ENCODE measurements at places on chromosomes 3 and 15.

GRCh38 chr3:50161320-50161719 lies 6.2 kb downstream of the SEMA3F start:
- DNase-seq = no peak

GRCh38 chr3:184004476-184004875 lies 13.2 kb downstream of the ABCC5 start:
- no peak for DNase-seq

- no peak for DNase-seq
Measured at GRCh38 chr15:87707566-87708130, 548.9 kb downstream of the NTRK3 start.

DNA sequence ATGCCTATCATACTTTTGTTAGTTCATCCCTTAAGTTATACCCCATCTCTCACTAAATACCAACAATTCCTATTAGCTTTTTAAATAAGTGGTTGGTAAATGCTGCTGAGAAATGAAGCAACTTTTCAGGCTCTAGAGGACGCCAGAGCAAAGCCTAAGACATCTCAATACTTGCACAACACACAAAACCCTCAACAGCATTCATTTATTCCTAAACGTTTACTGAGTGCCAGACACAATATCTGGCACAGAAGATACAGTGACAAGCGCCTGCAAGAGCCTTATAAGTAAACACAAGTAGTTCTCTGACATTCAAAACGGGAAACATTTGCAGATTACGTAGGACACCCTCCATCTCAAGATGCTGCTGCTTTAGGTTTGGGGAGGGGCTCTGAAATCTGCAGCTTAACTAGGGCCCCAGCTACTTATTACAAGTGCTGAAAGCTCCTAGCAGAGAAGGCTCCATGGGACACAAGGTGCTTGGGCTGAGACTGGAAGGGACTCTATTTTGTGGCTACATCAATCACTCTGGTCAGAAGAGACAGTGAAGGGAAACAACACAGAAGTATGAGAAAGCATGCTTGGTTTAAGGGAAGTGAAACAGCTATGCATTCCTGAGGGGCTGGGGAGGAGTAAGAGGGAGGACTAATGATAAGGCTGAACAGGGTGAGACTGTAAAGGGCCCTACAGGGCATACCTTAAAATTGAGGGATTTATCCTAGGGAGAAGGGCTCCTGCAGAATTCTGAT lies 311.3 kb downstream of the PLCL2 start:
- DNase-seq = peak; percentile 45

DNA sequence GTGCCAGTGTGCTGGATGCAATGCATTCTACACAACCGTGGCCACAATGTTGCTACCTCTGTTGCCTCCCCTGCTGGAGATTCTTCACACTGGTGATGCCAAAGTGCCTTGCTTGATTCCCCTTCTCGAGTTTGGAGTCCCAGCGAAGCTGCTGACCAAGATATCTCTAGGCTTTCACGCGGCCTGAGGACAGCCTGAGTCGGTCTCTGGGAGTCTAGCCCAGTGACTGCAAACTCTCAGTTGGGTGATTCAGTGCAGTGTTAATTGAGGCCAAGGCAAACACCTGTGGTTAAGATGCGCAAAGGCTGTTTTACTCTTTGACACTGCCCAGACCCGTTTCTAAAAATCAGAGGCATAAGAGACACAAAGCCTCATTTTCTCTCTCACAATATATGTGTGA lies 434.4 kb downstream of the NR2F2 start:
- no peak for DNase-seq

- no peak for DNase-seq
Measured at GRCh38 chr3:175404027-175404426, 544.9 kb downstream of the NAALADL2 start.

GRCh38 chr15:100187677-100188076 lies 154.1 kb downstream of the ADAMTS17 start:
- no peak for DNase-seq

GRCh38 chr3:36501616-36502015 lies 121.3 kb downstream of the STAC start:
- DNase-seq = peak; percentile 53

DNA sequence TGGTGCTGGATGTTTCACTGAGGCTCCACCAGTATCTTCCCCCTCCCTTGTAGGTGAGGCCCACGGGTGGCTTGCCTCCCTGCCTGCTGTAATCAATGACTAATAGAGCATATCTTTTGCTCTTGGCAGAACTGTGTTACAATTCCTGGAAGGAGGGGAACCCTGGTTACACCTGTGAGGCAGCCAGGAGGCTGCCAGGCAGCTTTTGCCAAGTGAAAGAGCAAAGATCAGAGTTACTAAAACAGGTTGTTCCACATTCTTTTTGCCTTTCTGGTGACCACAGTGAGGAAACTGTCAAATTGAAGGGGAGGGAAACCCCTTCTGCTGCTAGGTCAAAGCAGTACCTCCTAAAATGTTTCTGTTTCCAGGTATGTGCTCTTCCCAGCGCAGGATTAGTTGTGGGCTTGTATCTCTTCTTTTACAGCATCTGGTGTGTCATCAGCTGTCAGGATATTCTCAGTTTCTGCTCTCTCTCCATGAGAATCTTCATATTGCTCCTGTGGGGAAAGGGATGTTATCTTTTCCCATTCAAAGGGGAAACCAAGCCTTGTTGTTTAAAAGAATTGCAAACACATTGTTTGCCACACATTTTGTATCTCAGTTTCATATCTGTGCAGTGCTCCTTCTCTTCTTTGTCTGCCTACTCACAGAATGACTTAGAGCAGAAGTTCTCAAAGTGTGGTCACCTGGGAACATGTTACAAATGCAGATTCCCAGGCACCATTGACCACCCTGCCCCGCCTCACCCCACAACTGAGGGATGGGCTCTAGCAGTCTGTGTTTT lies 137.4 kb upstream of the UMPS start:
- no peak for DNase-seq

DNA sequence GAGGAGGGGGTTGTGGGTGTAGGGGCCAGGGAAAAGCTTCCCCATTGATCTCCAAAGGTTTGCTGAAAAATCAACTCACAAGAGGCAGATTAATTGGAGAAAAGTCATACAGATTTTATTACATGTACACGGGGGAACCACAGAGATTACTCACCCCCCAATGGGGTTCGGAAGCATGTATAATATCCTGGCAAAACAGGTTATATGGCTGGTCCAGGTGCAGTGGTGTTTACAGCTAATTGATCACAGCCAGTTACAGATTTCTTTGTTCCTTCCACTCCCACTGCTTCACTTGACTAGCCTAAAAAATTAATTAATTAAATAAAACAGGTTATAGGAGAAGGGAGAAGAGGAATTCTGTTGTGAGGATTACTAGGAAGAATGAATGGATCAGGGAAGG lies 22.4 kb downstream of the PRKCI start:
- no peak for DNase-seq

DNA sequence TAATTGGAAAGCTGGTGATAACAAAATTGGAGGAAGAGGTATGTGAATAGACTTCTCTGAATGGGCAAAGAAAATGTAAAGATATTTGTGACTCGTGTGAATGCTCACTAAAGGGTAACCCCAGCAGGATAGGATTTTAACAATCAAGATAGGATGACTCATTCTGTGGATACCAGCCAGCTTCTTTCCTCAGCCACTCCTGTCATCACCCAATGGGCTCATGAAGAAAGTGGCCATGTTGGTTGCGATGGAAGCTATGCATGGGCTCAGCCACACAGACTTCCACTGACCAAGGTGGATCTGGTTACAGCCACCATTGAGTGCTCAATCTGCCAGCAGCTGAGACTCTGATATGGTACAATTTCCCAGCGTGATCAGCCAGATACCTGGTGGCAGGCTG lies 40.9 kb downstream of the STRIT1 start:
- DNase-seq = peak; percentile 8

DNA sequence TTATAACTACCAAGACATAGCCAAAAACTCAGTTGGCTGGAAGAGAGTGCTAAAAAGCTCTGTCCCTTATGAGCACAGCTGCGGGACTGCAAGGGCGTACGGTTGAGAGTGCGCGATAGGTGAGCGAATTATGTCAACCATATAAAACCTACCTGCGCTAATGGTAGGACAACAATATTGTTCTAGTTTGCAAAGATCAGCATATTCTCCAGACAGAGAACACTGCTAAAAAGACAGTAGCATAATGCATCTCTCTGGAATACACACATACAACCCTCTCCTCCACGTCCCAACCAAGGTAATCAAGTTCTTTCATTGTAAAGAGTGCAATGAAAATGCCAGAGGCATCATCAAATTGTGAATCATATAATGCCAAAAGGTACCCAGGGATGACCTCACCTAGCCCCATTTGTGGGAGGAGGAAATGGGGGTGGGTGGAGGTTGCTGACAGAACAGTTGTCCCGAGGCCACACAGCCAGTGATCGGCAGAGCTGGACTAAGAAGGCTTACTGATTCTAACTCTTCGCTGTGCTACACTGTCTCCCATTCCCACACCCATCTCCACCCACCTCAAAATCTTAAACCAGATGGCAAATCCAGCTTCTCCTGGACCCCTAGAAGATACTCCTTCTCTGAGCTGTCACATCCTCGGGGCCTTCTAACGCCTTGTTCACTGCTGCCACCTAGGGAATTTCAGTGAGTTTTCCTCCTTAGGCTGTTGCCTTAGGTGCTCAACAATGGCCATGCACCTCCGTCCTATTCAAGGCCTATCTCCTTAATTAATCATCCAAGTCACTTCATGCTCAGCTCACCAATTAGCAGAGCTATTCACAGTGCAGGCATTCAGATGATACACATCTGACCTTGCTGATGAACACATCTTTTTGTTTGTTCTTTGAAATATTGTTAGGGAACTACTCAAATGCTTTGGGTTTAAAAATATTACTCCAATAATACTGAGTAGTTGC lies 60.7 kb downstream of the RPL22L1 start:
- peak; percentile 75 for DNase-seq

DNA sequence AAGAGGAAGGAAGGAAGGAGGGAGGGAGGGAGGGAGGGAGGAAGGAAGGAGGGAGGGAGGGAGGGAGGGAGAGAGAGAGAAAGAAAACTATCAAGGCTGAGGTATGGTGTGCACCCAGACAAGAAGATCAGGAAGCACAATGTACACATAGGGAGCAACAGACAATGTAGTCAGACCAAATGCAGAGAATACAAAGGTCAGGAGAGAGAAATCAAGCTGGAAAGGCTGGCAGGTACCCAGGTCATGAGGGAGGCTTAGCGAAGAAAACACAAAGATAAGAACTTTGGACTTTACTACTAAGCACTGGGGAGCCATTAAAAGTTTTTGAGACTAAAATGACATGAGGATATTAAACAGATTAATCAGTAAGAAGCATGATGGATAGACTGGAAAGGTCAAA lies 176.0 kb upstream of the TMCO5A start:
- DNase-seq = no peak

All from hematopoietic multipotent progenitor cell treated with erythropoietin and hydrocortisone succinate and interleukin-3 and kit ligand, for 4 days (in vitro differentiated cells).